Dermis lymphatic vessel endothelial cell (primary cell): ENCODE measurements at places on chromosomes 16 and 17. TPM values are rescaled to one million over a fixed set of nuclear protein-coding genes. Genes with fewer than 3 reads are reported as not detected.

The KRTAP17-1 gene
- not detected in 2 replicates for total RNA-seq

The FBXO39 gene
- 14.4 and 24.9 TPM in 2 replicates for total RNA-seq

The KRT24 gene
- not detected in 2 replicates for total RNA-seq

The KRT12 gene
- total RNA-seq, result not detected in 2 replicates

The TEKT1 gene
- 0.11 TPM in 1 of 2 replicates, not detected in the other for total RNA-seq

The TXNL4B gene
- total RNA-seq, result 4.9 and 9.8 TPM in 2 replicates

The SLC9A5 gene
- 0.33 and 0.34 TPM in 2 replicates for total RNA-seq

The RSAD1 gene
- total RNA-seq, result 15.0 and 16.5 TPM in 2 replicates

The LRRC46 gene
- total RNA-seq, result not detected in 2 replicates

The KRT9 gene
- not detected in 2 replicates for total RNA-seq

The GINS3 gene
- 5.4 and 6.5 TPM in 2 replicates for total RNA-seq

The CTRL gene
- total RNA-seq, result 0.26 and 0.33 TPM in 2 replicates

The PIMREG gene
- 3.9 and 4.0 TPM in 2 replicates for total RNA-seq

The ARL4D gene
- total RNA-seq, result 0.86 and 1.2 TPM in 2 replicates

The PRM3 gene
- total RNA-seq, result not detected in 2 replicates

The KREMEN2 gene
- total RNA-seq, result under 0.01 TPM in 1 of 2 replicates, not detected in the other

The CCL7 gene
- total RNA-seq, result 0.09 TPM in 1 of 2 replicates, not detected in the other

The RPL23 gene
- 2,234 and 2,254 TPM in 2 replicates for total RNA-seq

The DHRS7C gene
- not detected in 2 replicates for total RNA-seq

The ITGA2B gene
- total RNA-seq, result 0.26 and 0.65 TPM in 2 replicates

The KRTAP4-6 gene
- not detected in 2 replicates for total RNA-seq
